ENCODE measurements at places on chromosomes 5 and 9.

- DNase-seq, result no peak
Observed at GRCh38 chr5:758698-759053, 25.9 kb downstream of the ZDHHC11B start.

DNA sequence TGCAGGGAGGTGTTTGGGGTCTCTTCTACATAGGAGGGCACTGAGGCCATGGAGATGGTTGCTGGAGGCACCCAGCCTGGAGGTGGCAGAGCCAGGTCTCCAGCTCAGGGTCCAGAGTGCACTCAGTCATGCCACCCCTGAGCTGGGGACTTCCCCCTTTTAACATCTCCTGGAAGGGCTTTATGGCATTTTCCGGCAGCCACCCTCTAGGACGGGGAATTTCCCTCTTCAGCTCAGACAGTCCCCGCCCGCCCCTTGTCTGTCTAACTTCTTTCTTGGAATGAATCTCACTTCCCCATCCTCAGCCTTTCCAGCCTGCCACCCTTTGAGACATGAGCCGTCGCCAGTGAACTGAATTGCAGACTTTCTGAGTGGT, 49.9 kb downstream of the COL15A1 start:
- DNase-seq, result peak; percentile 26

- DNase-seq, result no peak
Observed at GRCh38 chr5:134116789-134117761, 2.6 kb downstream of the TCF7 start.

- DNase-seq, result no peak
Observed at GRCh38 chr5:1316588-1317340, 21.9 kb upstream of the TERT start.
